Mesothelial cell of epicardium (in vitro differentiated cells): ENCODE measurements at places on chromosomes 13 and 19. TPM values are rescaled to one million over a fixed set of nuclear protein-coding genes. Genes with fewer than 3 reads are reported as not detected.

GRCh38 chr13:41709511-41709910, 251.4 kb downstream of the VWA8 start:
- peak overlapping the region; percentile 83 for H3K27ac ChIP-seq
- H3K27me3 ChIP-seq, result no peaks in the 10 kb centered on the region
- H3K4me1 ChIP-seq, result peaks cover 26% of the 10 kb centered on the region
- no peak for DNase-seq
- H3K4me3 ChIP-seq, result no peak overlapping the region

GRCh38 chr13:43611281-43612273, 175.2 kb downstream of the ENOX1 start:
- DNase-seq, result no peak
- no peak overlapping the region for H3K4me3 ChIP-seq
- H3K36me3 ChIP-seq, result no peaks in the 10 kb centered on the region
- no peak overlapping the region for H3K27ac ChIP-seq
- H3K27me3 ChIP-seq, result no peaks in the 10 kb centered on the region
- peaks cover 5% of the 10 kb centered on the region for H3K4me1 ChIP-seq

DNA sequence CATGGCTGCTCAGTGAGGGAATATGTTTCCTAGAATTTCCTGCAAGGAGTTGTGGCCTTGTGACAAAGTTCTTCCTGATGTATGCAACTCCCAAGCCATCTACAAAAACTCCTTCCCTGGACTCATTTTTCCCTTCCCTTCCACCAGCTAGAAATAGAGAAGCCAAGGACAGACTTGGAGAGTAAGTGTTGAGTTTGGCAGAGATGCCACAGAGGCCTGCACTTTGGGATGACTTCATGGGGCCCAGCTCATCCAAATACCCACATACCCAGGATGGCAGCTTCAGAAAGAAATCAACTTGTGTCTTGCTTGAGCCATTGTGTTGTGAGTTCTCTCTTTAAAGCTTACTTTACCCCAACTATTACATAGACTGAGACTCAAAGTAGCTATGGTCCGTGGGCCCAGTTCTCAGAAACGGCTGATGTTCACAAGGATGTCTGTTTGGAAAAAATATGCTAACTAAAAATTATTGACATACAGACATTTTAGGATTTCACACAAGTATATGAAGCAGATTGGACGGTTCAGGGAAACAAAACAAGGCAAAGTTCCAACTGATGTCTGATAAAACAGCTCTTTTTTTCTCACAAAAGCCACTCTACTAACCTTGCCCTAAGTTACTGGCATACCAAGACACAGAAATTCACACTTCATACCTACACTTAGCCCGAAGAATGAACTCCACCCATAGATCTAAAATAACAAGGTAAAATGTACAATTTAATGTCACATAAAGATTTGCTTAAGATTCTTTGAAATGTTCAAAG, 107.9 kb downstream of the NALCN start:
- H3K4me1 ChIP-seq, result no peaks in the 10 kb centered on the region
- H3K36me3 ChIP-seq, result no peaks in the 10 kb centered on the region
- H3K27ac ChIP-seq, result no peak overlapping the region
- no peak for DNase-seq
- H3K27me3 ChIP-seq, result no peaks in the 10 kb centered on the region

- no peak for DNase-seq
- no peak overlapping the region for H3K27ac ChIP-seq
- H3K36me3 ChIP-seq, result peaks cover 17% of the 10 kb centered on the region
- peaks cover 9% of the 10 kb centered on the region for H3K4me1 ChIP-seq
- H3K4me3 ChIP-seq, result no peak overlapping the region
Observed at GRCh38 chr13:27113436-27113835, 58.2 kb downstream of the USP12 start.

DNA sequence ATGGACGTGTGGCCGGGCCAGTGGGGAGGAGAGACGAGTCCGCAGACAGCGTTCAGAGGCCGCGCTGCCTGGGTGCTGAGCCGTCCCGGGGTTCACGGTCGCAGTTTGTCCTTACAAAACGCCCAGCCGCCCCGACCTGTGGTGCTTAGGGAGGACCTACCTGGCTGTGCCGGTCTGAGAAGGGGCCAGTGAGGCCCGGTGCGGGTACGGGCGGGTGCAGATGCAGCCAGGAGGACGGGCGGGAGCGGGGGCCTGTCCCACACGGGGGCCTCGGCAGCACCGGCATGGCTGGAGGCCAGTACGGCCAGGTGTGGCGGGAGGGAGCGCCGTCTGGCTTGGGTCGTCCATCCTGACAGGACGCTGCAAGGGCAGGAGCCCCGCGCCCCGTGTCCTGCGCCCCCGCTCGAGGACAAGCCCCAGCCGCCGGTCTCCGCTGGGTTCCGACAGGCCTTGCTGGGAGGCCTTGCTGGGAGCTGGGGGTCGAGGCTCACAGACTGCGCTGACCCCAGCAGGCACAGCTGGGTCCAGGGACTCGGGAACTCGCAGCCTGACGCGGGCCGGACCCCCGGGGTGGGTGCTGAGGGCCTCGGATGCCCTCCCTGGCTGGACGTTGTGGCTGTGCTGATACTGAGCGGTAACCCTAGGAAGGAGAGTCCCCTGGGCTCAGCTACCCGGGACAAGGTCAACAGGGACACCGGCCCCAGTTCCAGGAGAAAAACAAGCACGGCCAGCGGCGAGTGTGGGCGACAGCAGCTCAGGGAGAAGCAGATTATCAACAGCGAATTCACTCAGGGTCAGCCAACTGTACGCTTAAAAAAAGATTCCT, 5.3 kb upstream of the PROZ start:
- peak; percentile 55 for DNase-seq
- peak overlapping the region; percentile 88 for H3K27ac ChIP-seq
- peaks cover 26% of the 10 kb centered on the region for H3K27me3 ChIP-seq

GRCh38 chr13:105778196-105778595, 757.3 kb downstream of the EFNB2 start:
- no peak overlapping the region for H3K27ac ChIP-seq
- peaks cover 2% of the 10 kb centered on the region for H3K36me3 ChIP-seq
- peaks cover 22% of the 10 kb centered on the region for H3K4me1 ChIP-seq
- no peak overlapping the region for H3K4me3 ChIP-seq
- no peak for DNase-seq
- H3K27me3 ChIP-seq, result no peaks in the 10 kb centered on the region

DNA sequence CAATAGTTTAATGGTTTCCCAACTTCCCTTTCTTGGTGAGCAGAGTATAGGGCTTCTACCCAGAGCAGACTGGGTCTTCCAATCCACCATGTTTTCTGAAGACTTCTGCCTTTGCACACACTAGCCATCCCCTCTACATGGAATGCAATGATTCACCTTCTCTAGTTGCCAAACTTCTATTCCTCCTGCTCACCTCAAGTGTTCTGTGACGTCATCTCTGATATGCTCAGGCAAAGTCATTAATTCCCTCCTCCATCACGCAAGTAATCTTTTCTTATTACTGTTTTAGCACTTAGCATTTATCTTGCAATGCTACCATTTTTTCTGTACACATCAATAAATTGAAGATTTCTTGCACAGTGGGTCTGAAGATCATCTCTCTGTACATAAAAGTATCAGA, 174.2 kb downstream of the RBM26 start:
- H3K36me3 ChIP-seq, result no peaks in the 10 kb centered on the region
- no peaks in the 10 kb centered on the region for H3K4me1 ChIP-seq
- no peak overlapping the region for H3K27ac ChIP-seq
- no peaks in the 10 kb centered on the region for H3K27me3 ChIP-seq
- DNase-seq, result no peak

DNA sequence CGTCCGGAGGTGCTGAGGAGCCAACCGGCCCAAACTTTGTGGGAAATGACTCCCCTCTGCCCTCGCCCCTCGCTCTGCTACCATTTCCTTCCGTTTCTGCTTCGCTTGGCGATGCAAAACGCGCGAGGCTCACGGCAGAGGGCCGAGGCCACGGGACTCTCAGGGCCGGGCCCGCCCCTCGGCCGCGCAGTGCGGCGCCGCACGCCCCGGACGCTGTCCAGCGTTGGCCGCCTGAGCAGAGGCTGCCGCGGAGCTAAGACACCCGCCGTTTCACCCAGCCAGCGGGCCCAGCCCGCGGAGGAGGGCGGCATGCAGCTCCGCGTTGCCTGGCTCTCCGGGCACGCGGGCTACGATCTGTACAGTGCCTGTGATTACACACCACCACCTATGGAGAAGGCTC, 2.1 kb upstream of the ZNF578 start:
- no peaks in the 10 kb centered on the region for H3K27me3 ChIP-seq
- H3K36me3 ChIP-seq, result peaks cover 13% of the 10 kb centered on the region
- no peaks in the 10 kb centered on the region for H3K4me1 ChIP-seq
- H3K4me3 ChIP-seq, result no peak overlapping the region

DNA sequence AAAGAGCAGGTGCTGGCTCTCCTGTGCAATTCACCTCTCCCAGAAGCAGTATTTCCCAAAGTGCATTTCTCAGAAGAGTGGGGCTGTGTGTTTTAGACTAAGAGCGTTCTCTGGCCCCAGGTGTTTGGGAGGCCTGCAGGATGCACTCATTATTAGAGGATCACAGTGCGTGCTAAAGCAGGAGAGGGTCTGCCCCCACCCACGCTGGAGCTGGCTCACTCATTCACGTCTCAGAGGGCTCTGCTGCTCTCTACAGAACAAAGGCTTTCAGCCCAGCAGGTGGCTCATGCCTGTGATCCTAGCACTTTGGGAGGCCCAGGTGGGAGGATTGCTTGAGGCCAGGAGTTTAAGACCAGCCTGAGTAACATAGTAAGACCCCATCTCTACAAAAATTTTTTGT, 756.7 kb downstream of the UQCRFS1 start:
- DNase-seq, result no peak
- no peaks in the 10 kb centered on the region for H3K36me3 ChIP-seq

DNA sequence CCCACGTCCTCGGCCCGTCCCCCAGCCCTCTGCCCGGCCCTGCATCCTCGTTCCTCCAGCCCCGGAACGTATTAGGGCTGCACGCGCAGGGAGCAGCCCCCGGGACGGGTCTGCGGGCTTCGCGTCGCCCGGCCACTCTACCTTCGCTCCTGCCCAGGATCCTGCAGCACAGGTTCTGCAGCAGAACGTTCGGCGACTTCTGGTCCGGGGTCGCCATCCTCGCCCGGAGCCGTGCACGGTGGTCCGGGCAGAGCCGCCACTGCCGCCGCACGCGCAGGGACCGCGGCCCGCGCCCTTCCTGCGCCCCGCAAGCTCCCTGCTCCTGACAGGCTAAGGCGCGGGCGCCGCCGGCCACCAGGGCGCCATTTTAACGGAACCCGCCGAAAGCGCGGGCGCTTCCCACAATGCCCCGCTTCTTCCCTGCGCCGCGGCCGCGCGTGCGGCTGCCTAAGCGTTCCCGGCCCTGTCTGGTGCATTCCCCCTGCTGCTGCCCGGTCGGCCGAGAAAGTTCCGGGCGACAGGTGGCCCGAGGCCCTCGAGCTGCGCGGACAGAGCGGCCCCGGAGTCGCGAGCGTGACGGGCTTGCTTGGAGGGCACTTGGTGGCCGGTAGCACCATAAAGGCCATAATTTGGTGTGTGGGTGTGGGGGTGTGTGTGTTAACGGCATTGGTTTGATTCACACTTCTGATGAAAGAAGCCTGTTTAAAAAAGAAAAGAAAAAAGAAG, at the start of gene TUBGCP3:
TSS of gene TUBGCP3 (minus strand) at position 390 of the 726 bp plus-strand sequence. CDS start at position 217, 173 bp downstream.
- H3K27ac ChIP-seq, result peak within 1 kb of the TSS; percentile 95
- H3K4me3 ChIP-seq, result peak within 1 kb of the TSS; percentile 94
- H3K4me1 ChIP-seq, result peaks cover 16% of the 10 kb centered on the region
- H3K36me3 ChIP-seq, result no peaks in the 10 kb centered on the region
- H3K27me3 ChIP-seq, result peaks cover 2% of the 10 kb centered on the region

Gene ADM5
- 10.4 to 10.5 TPM (median 10.4 TPM) in 3 replicates for total RNA-seq

DNA sequence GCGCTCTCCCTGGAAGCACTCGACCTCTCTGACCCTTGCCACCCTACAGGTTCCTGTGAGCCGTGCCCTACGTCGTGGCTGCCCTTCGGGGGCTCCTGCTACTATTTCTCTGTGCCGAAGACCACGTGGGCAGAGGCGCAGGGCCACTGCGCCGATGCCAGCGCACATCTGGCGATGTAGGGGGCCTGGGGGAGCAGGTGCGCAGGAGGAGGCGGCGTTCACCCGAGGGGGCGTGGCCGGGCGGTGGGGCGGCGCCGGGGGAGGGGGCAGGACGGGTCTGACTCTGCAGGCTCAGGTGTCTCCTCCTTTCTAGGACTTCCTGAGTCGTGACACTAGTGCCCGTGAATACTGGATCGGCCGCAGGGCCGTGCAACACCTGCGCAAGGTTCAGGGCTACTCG, 26.4 kb downstream of the CLEC4M start:
- peaks cover 34% of the 10 kb centered on the region for H3K4me1 ChIP-seq
- H3K4me3 ChIP-seq, result peak overlapping the region; percentile 67
- no peak overlapping the region for H3K27ac ChIP-seq
- peaks cover 6% of the 10 kb centered on the region for H3K27me3 ChIP-seq
- H3K36me3 ChIP-seq, result peaks cover 3% of the 10 kb centered on the region
- peak; percentile 32 for DNase-seq

Gene IL4I1
- 1.3 to 1.7 TPM (median 1.6 TPM) in 3 replicates for total RNA-seq

Gene B3GNT3
- 0.23 TPM in 1 of 3 replicates, not detected in the others for total RNA-seq

- peaks cover 18% of the 10 kb centered on the region for H3K4me1 ChIP-seq
- no peaks in the 10 kb centered on the region for H3K27me3 ChIP-seq
- no peak overlapping the region for H3K27ac ChIP-seq
Observed at GRCh38 chr13:29458419-29458818, 137.1 kb downstream of the SLC7A1 start.

DNA sequence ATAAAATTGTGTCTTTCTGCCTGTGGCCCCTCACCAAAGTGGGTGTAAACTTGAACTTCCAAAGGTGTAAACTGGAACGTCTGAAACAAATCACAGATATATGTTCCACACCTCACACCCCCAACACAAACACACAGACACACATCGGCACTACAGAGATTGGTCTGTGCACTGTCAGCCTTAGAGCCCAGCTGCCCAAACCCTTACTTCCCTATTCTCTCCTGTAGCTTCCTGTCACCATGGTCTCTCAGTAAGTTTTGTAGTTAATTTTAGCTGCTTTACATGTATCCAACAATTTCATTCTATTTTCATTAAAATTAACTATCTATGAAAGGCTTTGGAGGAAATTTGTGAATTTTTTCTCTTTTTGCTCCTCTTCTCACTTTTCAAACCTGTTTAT, 5.4 kb downstream of the TM9SF2 start:
- H3K36me3 ChIP-seq, result peaks cover 33% of the 10 kb centered on the region
- H3K27me3 ChIP-seq, result no peaks in the 10 kb centered on the region
- peaks cover 34% of the 10 kb centered on the region for H3K4me1 ChIP-seq
- no peak overlapping the region for H3K27ac ChIP-seq
- DNase-seq, result no peak

- no peak for DNase-seq
- H3K27me3 ChIP-seq, result no peaks in the 10 kb centered on the region
- H3K4me1 ChIP-seq, result peaks cover 42% of the 10 kb centered on the region
- peak overlapping the region; percentile 0 for H3K27ac ChIP-seq
- H3K36me3 ChIP-seq, result no peaks in the 10 kb centered on the region
Observed at GRCh38 chr13:47114030-47114429, 217.2 kb upstream of the HTR2A start.

Gene GADD45B
- total RNA-seq, result 80.0 to 84.4 TPM (median 84.1 TPM) in 3 replicates

- H3K36me3 ChIP-seq, result no peaks in the 10 kb centered on the region
- H3K4me3 ChIP-seq, result no peak overlapping the region
- H3K27ac ChIP-seq, result no peak overlapping the region
- no peak for DNase-seq
Observed at GRCh38 chr13:25741796-25742195, 310.0 kb downstream of the SHISA2 start.

GRCh38 chr13:83162493-83162892, 719.8 kb downstream of the SLITRK1 start:
- no peaks in the 10 kb centered on the region for H3K27me3 ChIP-seq
- no peaks in the 10 kb centered on the region for H3K36me3 ChIP-seq
- no peak overlapping the region for H3K27ac ChIP-seq
- H3K4me1 ChIP-seq, result no peaks in the 10 kb centered on the region
